ENCODE measurements at places on chromosomes 7 and 10. TPM values are rescaled to one million over a fixed set of nuclear protein-coding genes. Genes with fewer than 3 reads are reported as not detected.

The CD36 gene
- 1.7 TPM for total RNA-seq

GRCh38 chr7:114181280-114181679 is 233.3 kb upstream of the FOXP2 start:
- DNase-seq = no peak

DNA sequence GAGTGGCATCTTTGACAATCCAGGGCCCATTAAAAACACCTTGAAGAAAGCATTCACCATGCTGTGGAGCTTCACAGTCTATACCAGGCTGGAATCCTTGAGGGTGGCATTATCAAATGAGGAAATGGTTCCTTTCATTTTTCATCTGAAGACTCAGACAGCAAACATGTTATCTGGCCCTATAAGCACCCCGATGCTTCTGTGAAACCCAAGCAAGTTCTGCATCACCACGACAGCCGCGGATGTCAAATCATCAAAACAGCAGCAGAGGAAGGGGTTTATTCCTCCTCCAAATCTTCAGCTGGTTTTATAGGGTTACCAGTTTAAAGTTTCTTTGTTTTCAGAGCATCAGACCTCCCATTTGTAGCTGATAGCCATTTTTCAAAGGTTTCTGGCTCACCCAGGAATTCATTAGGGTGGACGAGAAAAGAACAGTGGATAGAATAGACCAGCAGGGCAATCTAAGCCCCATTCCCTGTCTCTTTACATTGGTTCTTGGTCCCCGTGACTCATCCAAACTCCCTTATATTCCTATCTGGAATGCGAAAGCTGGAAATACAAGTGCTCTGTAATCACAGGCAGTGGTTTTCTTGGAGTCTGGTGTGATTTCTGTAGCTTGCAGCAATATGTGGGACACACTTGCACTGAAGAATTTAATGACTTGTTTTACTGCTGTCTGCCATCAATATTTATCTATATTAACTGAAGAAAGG is 217.9 kb downstream of the SKAP2 start:
- DNase-seq = no peak

The THNSL1 gene
- 2.9 TPM for total RNA-seq

DNA sequence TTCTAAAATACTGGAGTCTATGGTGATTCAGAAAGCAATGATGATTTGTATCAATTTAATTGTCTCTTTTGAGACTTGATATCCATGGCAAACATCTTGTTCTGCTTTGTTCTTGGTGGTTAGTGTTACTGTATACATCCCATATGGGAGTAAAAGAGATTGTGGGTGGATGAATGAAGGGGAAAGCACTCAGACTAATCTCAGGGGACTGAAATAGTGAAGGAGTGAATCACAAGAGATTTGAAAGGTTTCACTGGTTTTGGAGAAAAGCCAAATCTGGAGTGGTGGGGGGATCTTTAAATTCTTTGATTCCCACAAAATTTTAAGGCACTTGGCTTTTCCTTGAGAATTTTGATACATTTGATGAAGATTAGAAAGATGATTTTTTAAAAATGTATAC is 369.4 kb downstream of the INHBA start:
- no peak for DNase-seq

Measured in glutamatergic neuron (in vitro differentiated cells).